ENCODE measurements at places on chromosomes 1 and 21.

GRCh38 chr1:57831624-57832023 is 407.8 kb upstream of the DAB1 start:
- DNase-seq: no peak

DNA sequence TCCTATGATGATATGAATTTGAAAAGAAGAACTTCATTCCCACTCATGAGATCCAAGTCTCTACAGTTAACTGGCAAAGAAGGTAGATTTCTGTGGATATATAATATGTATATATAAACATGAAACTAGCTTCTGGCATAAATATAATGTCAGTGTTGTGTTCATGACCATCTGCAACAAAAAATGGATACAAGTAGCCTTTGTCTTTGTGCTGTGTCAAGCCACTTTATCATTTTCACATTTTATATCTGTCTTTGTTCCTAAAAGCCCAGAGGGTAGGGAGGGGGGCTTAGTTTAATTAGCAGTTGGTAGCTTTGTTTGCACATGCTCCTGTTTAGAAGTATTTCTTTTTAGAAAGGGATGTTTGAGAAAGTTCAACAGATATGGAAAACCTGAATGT is 56.2 kb upstream of the FASLG start:
- no peak for DNase-seq

GRCh38 chr1:174971466-174971865 is 28.3 kb upstream of the CACYBP start:
- no peak for DNase-seq

DNA sequence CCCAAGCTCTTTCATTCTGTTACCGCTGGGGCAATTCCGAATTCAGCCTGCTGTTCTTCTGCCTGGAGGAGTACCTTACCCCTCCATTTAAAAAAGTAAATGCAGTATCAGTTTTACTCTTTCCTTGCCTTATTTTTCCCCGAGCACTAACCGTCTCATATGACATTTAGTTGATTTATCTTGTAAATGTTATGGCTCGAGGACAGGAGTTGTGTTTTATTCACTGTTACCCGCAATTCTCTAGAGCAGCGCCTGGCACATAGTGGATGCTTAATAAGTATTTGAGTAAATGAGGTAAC is 425 bp upstream of the TADA1 start:
- DNase-seq: no peak

Measured in NCI-H1930 (cell line).